ENCODE measurements at places on chromosomes 11 and 22.

DNA sequence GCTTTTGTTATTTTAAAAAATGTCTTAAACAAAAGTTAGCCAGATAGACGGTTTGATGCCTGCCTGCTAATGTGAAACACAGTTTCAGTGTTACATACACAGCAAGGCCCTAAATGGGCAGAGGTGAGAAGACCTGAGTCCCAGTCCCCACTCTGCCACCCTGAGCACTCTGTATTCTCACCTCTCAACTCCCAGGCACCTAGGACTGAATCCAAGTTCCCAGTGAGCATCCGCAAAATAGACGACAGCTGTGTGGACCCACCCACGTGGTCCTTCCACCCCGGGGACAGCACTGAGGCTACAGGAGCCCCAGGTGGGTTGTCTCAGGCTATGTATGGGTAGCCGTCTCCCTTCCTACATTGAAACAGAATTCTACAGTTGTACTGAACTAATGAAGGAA, 111.5 kb downstream of the RPL27A start:
- H3K27me3 ChIP-seq = no peaks in the 10 kb centered on the region
- H3K4me3 ChIP-seq = no peak overlapping the region
- no peak for DNase-seq
- H3K27ac ChIP-seq = no peak overlapping the region
- peaks cover 21% of the 10 kb centered on the region for H3K4me1 ChIP-seq

DNA sequence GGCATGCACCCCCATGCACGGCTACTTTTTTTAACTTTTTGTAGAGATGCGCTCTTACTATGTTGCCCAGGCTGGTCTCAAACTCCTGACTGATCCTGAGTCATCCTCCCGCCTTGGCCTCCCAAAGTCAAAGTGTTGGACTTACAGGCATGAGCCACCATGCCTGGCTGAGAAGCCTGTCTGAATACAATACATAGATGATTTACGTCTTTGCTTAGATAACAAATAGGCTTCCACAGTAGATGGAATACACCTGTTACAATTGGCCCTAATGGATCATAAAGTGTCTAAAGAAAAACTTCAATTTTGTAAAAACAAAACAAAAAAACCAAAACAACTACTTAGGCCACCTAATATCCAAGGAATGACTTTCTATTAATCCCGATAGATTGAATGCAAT, 13.0 kb upstream of the CLTCL1 start:
- no peak overlapping the region for H3K4me3 ChIP-seq
- H3K36me3 ChIP-seq = no peaks in the 10 kb centered on the region
- DNase-seq = no peak

- H3K4me3 ChIP-seq = no peak overlapping the region
- H3K4me1 ChIP-seq = no peaks in the 10 kb centered on the region
- no peak for DNase-seq
- no peaks in the 10 kb centered on the region for H3K27me3 ChIP-seq
Observed at GRCh38 chr11:2249189-2249916, 21.0 kb downstream of the ASCL2 start.

GRCh38 chr11:73538381-73538872, 59.5 kb downstream of the FAM168A start:
- H3K4me1 ChIP-seq = peaks cover 5% of the 10 kb centered on the region
- H3K27me3 ChIP-seq = no peaks in the 10 kb centered on the region
- DNase-seq = no peak
- H3K4me3 ChIP-seq = no peak overlapping the region
- H3K27ac ChIP-seq = no peak overlapping the region

GRCh38 chr11:105574974-105575373, 34.9 kb upstream of the GRIA4 start:
- DNase-seq = no peak
- H3K4me1 ChIP-seq = no peaks in the 10 kb centered on the region
- no peak overlapping the region for H3K27ac ChIP-seq
- H3K27me3 ChIP-seq = no peaks in the 10 kb centered on the region
- H3K4me3 ChIP-seq = no peak overlapping the region
- no peaks in the 10 kb centered on the region for H3K36me3 ChIP-seq

- peaks cover 7% of the 10 kb centered on the region for H3K36me3 ChIP-seq
- no peaks in the 10 kb centered on the region for H3K27me3 ChIP-seq
- DNase-seq = no peak
- H3K4me3 ChIP-seq = peak overlapping the region; percentile 86
- H3K27ac ChIP-seq = peak overlapping the region; percentile 91
- peaks cover 22% of the 10 kb centered on the region for H3K4me1 ChIP-seq
Observed at GRCh38 chr22:20982563-20982882, 426 bp downstream of the LZTR1 start.

DNA sequence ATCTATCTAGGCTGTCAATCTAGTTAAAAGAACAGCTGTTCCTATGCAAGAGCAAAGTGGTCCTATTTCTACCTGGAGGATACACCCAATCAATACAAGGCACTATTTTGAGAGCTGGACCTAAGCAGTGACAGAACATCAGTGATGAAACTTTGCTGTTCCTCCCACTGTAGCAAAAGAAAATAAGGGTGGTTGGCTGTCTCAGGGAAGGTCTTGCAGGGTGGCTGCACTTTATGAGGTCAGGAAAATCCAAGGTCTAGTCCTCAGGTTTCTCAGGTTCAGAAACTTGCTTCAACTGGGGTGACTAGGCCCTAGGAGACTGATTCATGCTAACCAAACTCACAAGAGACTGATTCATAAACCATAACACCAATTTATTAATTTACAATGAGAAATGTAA, 11.6 kb downstream of the CPSF7 start:
- DNase-seq = no peak
- H3K36me3 ChIP-seq = peaks cover 97% of the 10 kb centered on the region
- no peaks in the 10 kb centered on the region for H3K4me1 ChIP-seq
- H3K27ac ChIP-seq = no peak overlapping the region
- H3K27me3 ChIP-seq = no peaks in the 10 kb centered on the region
- H3K4me3 ChIP-seq = no peak overlapping the region

- no peaks in the 10 kb centered on the region for H3K36me3 ChIP-seq
- H3K4me3 ChIP-seq = no peak overlapping the region
- H3K4me1 ChIP-seq = no peaks in the 10 kb centered on the region
- no peaks in the 10 kb centered on the region for H3K27me3 ChIP-seq
- no peak overlapping the region for H3K27ac ChIP-seq
- no peak for DNase-seq
Observed at GRCh38 chr11:16902781-16903378, 111.3 kb downstream of the PLEKHA7 start.

DNA sequence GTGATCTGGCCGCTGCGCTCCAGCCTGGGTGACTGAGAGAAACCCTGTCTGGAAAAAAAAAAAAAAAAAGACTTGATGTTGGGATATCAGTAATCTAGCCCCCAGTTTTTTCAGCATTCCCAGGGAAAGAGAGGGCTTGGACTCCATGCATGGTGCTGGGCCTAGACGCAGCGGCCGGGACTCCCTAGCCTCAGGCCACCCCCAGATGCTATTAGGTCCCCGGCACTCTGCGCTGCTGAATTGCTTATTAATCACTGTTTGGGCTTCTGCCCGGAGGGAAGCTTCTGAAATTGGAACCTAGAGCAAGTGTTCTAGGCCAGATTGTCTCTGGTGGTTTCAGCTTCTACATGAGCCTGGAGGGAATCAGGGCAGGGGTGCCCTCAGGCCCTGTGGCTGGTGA, 39.0 kb downstream of the SLCO2B1 start:
- H3K4me3 ChIP-seq = no peak overlapping the region
- DNase-seq = peak; percentile 54
- H3K4me1 ChIP-seq = peaks cover 23% of the 10 kb centered on the region
- H3K27me3 ChIP-seq = no peaks in the 10 kb centered on the region

GRCh38 chr11:96197801-96198701, 144.9 kb downstream of the MAML2 start:
- peaks cover 47% of the 10 kb centered on the region for H3K4me1 ChIP-seq
- no peaks in the 10 kb centered on the region for H3K36me3 ChIP-seq
- H3K4me3 ChIP-seq = no peak overlapping the region
- no peaks in the 10 kb centered on the region for H3K27me3 ChIP-seq
- DNase-seq = no peak

- H3K36me3 ChIP-seq = no peaks in the 10 kb centered on the region
- no peak overlapping the region for H3K4me3 ChIP-seq
- no peak for DNase-seq
- H3K27me3 ChIP-seq = no peaks in the 10 kb centered on the region
- H3K27ac ChIP-seq = peak overlapping the region; percentile 30
Observed at GRCh38 chr22:39091126-39092081, 5.6 kb upstream of the APOBEC3H start.

- H3K36me3 ChIP-seq = no peaks in the 10 kb centered on the region
- no peak overlapping the region for H3K27ac ChIP-seq
- peaks cover 7% of the 10 kb centered on the region for H3K4me1 ChIP-seq
Observed at GRCh38 chr11:32830796-32831195, 1.1 kb downstream of the PRRG4 start.

DNA sequence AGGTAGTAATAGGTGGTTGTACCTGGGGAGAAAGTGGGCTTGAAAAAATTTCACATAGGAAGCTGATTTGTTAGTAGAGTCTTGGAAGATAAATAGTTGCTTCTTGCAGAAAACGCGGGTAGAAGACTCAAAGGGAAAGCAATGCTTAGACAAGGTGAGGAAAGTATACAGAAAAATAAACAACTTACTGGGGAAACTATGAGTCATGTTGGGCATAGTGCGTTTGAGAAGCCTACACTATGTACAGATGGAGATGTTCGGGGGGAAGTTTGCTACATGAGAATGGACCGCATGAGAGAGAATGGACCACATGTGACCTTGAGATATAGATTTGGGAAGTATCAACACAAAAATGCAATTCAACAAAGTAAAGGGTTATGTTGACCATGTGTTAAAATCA, 86.7 kb upstream of the DDI1 start:
- H3K4me1 ChIP-seq = no peaks in the 10 kb centered on the region
- no peaks in the 10 kb centered on the region for H3K36me3 ChIP-seq
- no peak overlapping the region for H3K27ac ChIP-seq
- no peak for DNase-seq
- H3K4me3 ChIP-seq = no peak overlapping the region

- no peak for DNase-seq
- H3K27ac ChIP-seq = no peak overlapping the region
- no peaks in the 10 kb centered on the region for H3K4me1 ChIP-seq
- no peaks in the 10 kb centered on the region for H3K27me3 ChIP-seq
- no peaks in the 10 kb centered on the region for H3K36me3 ChIP-seq
Observed at GRCh38 chr11:88428959-88429358, 91.4 kb upstream of the CTSC start.

- no peaks in the 10 kb centered on the region for H3K36me3 ChIP-seq
- H3K4me3 ChIP-seq = peak overlapping the region; percentile 95
- peak; percentile 77 for DNase-seq
- peak overlapping the region; percentile 80 for H3K27ac ChIP-seq
- peaks cover 9% of the 10 kb centered on the region for H3K4me1 ChIP-seq
- no peaks in the 10 kb centered on the region for H3K27me3 ChIP-seq
Observed at GRCh38 chr11:66745356-66746235, 16.6 kb upstream of the SPTBN2 start.

DNA sequence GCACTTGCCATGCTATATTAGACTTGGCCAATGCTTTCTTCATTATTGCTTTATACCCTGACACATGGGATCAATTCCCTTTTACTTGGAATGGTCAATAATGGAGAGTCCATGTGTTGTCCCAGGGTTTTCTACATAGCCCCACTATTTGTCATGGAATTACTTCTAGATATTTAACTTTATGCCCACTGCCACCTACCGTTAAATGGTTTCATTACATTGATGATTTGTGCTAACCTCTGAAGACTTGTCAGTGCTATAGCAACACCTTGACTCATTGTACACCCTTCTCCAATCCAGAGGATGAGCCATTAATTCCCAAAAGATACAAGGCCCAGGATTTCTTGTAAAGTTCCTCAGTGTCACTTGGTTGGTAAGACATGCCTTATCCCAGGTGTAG, 31.4 kb upstream of the SLC22A25 start:
- no peaks in the 10 kb centered on the region for H3K36me3 ChIP-seq
- no peak overlapping the region for H3K27ac ChIP-seq
- no peaks in the 10 kb centered on the region for H3K27me3 ChIP-seq
- no peak overlapping the region for H3K4me3 ChIP-seq

DNA sequence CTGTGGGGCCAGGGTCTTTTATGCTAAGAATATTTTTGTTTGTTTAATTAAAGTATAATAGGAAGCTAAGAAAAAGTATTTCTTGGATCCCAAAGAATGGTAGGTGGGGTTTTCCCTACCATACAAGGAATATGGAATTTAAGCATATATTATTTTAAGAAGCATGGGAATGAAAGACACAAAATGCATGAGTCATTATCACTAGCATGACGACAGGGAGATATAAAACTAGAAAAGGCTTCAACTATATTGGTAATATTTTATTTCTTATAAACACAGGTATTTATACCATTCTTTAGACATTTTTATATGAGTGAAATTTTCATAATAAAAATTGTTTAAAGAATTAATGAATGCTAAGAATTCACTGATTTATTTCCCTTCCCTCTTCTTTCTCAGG, 39.3 kb upstream of the SOX6 start:
- DNase-seq = no peak
- no peak overlapping the region for H3K4me3 ChIP-seq
- no peak overlapping the region for H3K27ac ChIP-seq

GRCh38 chr11:521177-521688, 14.1 kb downstream of the HRAS start:
- H3K27ac ChIP-seq = no peak overlapping the region
- no peaks in the 10 kb centered on the region for H3K27me3 ChIP-seq
- H3K4me1 ChIP-seq = no peaks in the 10 kb centered on the region
- H3K4me3 ChIP-seq = no peak overlapping the region
